ENCODE measurements at places on chromosomes 6 and 20. TPM values are rescaled to one million over a fixed set of nuclear protein-coding genes. Genes with fewer than 3 reads are reported as not detected.

DNA sequence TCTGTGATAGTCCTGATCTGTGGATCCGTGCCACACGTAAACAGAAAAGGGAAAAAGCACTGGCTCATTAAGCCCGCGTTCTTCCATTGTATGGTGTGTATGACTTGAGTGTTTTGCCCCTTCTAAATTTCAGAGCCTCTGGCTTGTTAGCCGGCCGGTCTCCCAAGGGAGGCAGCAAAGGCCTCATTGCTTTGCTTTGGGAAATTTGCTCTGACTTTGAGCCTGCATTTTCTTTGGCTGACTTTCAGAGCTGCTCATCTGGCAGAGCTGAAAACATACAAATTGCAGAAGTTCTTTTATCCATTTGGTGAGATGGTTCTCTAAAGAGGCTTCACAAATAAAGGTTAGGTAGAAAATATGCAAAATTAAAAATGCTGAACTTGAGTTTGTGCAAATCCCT lies 123.0 kb downstream of the UTRN start:
- DNase-seq, result peak; percentile 30

DNA sequence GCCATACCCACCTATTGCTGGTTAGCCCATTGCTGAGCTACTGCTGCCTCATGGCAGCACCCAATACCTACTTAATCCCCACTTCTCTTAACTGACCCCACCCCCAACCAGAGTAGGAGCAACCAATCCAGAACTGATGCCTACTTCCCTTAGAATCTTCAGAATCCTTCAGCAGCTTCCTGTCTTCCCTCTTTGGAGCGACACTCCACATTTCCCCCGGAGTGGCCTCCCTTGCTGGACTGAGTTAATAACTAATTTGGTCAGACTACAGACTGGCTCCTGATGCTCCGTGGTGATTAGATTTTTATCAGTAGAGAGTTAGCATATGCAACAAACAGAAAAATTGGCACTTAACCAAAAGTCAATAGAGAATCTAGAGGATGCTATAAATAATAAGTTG lies 51.2 kb upstream of the UBR2 start:
- DNase-seq, result no peak

- no peak for DNase-seq
Measured at GRCh38 chr6:36999061-36999750, 6.2 kb upstream of the FGD2 start.

DNA sequence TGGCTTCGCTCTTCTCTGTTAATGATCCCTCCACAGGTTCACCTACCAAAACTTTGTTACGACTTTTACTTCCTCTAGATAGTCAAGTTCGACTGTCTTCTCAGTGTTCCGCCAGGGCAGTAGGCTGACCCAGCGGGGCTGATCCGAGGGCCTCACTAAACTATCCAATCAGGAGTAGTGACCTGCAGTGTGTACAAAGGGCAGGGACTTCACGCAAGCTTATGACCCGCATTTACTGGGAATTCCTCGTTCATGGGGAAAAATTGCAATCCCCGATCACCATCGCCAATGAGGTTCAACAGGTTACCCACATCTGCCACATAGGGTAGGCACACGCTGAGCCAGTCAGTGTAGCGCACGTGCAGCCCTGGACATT lies 771.4 kb upstream of the DEFB115 start:
- DNase-seq, result no peak

DNA sequence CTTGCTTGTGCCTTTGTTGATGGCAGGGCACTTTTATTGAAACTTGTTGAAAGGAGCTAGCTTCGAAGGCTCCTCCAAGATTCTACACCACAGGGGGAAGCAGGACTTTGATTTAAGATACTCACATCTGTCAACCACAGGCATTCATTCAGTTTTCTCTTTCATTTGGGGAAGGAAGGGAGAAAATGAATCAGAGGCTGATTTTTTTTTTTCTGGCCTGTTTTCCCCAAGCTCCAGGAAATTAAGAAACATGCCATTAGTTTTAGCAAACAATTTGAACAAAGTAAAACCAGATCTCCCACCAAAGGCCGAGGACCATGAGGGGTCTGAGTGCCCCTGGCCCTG lies 8.7 kb upstream of the APCDD1L start:
- no peak for DNase-seq

DNA sequence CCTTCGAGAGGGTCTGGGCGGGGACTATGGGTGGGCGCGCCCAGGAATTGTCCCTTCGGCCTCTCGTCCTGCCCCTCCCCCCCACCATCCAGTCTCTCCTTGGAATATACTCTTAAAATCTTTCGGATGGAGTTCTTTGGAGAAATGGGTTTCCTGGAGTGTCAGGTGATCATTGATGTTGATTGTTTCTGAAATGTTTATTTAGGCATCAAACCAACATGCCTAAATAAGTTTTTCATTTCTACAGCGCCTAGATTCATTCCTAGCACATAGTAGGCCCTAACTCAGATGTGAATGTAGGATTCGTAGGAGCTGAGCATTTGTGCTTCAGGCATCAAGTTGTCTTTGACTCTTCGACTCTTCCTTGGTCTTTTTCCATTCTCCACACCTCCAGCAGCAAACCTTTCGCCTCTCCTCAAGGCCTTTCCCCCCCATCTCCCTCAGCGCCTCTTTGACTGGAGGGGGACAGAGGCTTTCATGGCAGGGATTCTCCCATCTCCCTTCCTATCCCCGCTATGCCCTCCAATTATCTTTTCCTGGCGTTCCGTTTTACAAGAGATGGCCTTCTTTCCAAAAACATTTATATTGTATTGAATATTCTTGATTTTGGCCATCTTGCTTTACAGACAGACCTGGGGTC lies 610 bp downstream of the CASP8AP2 start:
- no peak for DNase-seq

AAR2 gene
- polyA plus RNA-seq, result 47.0 TPM

FRMD1 gene
- polyA plus RNA-seq, result 8.0 TPM

EGFL8 gene
- polyA plus RNA-seq, result 13.9 TPM

DYNLRB1 gene
- polyA plus RNA-seq, result 155 TPM

All from testis (tissue), 5 donors.